Thyroid gland (tissue), 4 donors: ENCODE measurements at places on chromosomes 3 and 15.

- DNase-seq: no peak
Observed at GRCh38 chr3:65827076-65827475, 211.6 kb downstream of the MAGI1 start.

- peak; percentile 36 for DNase-seq
Observed at GRCh38 chr3:160564258-160564911, 986 bp downstream of the KPNA4 start.

GRCh38 chr3:168881804-168882203 lies 781.7 kb downstream of the MECOM start:
- DNase-seq: no peak

GRCh38 chr3:152148579-152148978 lies 120.2 kb upstream of the MBNL1 start:
- DNase-seq: no peak

DNA sequence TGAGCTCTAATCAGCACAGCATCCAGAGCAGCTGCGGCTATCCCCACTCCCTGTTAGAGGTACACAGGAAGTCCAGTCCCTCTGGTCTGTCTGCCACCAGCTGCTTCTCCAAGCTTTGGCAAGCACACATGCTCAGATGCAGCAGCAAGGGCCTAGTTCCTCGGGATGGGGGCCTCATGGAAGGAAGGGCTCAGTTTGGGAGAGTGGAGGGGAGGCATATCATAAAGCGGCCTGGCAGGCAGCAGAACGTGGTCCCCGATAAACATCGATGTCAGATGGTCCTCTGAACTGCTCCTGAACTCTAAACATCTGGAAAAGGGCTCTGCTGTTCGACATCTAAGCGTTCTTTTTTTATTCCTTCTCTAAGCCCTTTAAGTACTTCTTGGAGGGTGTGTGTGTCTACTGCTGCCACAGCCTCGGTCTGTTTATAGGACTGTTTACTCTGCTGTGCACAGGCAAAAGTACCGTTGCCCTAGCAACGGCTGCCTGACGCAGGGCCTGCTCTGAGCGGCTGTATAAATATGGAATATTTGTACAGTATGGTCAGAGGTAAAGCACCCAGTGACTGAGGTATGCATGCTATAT lies 74.6 kb downstream of the PRICKLE2 start:
- peak; percentile 86 for DNase-seq

DNA sequence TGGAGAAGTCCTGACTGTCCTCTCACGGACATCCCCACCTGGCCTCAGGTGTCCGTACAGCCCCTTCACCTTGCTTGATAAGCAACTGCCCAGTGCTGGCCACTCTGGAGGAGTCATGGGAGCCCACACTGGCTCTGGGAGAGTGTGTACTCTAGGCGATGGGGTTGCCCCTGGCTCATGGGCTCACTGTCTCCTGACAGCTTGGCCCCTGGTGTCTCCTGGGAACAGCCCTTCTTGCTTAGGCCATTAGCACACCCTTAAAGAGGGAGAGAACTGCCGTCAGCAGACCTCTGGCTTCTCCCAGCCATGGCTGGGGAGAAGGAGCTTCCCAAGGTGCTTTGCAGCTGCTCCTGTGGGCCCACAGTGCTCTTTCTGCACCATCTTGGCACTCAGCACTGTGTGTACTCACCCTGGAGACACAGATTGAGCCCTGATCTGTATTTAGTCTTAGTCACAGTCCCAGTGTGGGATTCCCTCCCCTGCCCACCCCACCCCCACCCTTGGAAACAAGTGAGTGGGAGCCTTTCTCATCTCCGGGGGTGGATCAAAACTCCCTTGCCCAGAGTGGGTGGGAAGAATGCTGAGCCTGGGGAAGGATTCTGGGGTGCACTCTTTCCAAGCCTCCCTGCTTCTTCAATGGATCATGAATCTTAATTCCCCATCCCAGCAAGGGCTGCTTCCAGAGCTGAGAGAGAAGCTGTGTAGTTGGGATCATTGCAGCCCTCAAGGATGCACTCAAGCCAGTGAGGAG lies 83.5 kb upstream of the ADPGK start:
- DNase-seq: no peak

DNA sequence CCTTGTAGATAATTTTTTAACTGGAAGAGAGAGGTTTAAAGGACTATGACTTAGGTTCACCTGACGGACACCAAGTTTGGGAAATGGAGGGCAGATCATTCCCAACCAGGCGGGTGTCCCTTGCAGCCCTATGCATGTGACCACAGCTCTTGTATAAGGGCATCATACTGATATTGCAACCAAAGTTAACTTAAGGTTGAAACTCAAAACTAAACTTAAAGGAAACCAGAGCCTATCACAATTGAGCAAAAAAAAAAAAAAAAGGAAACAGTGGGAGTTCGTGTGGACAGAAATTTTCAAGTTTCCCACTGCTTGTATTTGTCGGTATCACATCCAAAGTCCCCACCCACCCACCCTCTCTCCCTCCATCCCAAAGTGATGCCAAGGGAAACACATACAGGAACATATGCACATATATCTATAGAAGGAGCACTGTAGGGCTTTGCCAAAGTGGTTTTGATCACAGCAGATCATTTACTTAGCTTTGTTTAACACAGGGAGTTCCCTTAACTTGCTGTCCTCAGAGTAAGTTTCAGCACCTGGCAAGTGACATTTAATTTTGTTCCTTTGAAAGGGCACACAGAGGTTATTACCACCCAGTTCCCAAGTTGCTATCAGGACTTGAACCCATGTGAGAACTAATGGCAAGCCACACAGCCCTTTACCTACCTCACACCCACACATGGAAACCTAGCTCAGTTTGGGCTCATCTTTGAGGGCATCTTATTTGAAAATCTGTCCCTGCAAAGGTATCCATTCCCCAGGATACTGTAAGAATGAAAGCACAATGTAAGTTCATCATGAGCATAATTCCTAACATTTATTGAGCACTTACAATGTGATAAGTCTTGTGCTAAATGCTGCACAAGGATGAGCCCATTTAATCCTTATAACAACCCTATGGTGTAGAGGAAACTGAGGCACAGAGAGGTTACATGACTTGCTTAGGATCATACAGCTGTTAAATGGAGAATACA lies 204.5 kb upstream of the CMC1 start:
- no peak for DNase-seq

DNA sequence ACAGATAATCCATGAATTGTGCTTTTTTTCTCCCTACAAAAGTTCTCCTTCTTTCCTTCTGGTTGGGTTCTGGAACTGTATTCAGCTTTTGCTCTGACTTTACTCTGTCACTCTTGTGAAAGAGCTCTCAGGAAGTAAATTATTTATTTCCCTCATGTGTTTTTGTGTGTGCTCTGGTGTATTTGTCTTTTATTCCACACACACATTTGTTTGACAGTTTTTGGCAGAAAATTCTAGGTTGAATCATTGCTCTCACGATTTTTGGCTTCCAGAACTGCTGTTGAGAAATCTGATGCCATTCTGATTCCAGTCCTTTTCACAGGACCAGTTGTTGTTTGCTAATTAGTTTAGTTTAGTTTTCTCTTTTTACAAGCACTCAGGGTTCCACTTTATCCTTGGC lies 172.8 kb downstream of the PLCH1 start:
- no peak for DNase-seq

- DNase-seq: peak; percentile 95
Observed at GRCh38 chr3:180989291-180990163, at the start of gene DNAJC19. TSS of gene DNAJC19 (minus strand) at chr3:180989736. CDS start at chr3:180989602, 134 bp downstream.

- DNase-seq: no peak
Observed at GRCh38 chr3:51110586-51110985, 274.5 kb upstream of the MANF start.

DNA sequence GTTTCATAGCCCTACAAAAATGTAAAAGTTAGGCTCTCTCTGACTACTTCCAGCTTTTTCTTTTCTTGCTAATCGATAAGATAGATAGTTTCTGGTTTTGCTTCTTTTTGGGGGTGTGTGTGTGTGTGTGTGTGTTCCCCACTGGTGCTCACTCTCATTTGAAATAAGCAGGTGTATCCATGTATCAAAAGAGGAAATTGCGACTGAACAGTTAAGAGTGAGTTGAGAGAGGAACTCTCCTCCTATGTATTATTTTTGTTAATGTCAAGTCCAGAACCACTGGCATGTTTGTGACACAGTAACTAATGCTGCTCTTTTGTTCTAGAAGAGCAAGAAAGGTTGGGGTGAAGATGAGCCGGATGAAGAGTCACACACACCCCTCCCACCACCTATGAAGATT lies 96.7 kb upstream of the UMPS start:
- DNase-seq: no peak
